Hepatic stellate cell (primary cell): ENCODE measurements at places on chromosomes 11 and 22.
A peak's percentile ranks its signal among the peaks of the same experiment; 100 is the strongest.

GRCh38 chr11:97123237-97123636, 733.4 kb downstream of the JRKL start:
- DNase-seq = no peak

DNA sequence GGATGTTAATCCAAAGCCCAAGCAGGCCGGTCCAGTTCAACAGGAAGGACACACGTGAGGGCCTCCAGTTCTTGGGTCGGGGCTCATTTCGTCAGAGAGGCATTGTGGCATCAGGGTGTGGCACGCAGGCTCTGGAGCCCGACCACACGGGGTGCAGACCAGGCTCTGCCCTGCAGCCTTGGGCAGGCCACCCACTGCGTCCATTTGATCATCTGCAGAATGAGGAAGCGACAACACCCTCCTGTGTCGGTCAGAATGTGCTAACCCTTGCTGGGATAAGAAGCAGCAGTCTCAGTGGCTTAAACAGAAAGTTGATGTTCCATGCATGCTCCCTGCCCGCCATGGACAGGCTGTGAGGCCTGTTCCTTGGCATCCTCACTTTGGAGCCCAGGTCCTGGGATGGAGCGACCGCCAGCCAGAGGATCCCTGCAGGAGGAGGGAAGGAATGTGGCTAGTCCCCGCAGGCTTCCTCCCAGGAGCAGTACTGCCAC, 10.8 kb downstream of the RIBC2 start:
- no peak for DNase-seq

GRCh38 chr11:45855308-45855707, 8.0 kb downstream of the CRY2 start:
- no peak for DNase-seq

GRCh38 chr22:43200555-43200954, 13.6 kb upstream of the TTLL12 start:
- no peak for DNase-seq

GRCh38 chr11:115084231-115084630, 405.9 kb downstream of the NXPE2 start:
- no peak for DNase-seq

- DNase-seq = no peak
These were observed 6.9 kb downstream of the UBE4A start for GRCh38 chr11:118366287-118366686.

- DNase-seq = peak; percentile 2
These were observed 14.4 kb downstream of the IL17REL start for GRCh38 chr22:49997932-49998717.
